ENCODE measurements at places on chromosomes 16 and 17.

- no peak for DNase-seq
Measured at GRCh38 chr16:82368041-82368440, 198.0 kb upstream of the MPHOSPH6 start.

- DNase-seq: no peak
Measured at GRCh38 chr17:1431631-1432104, 24.4 kb downstream of the CRK start.

- DNase-seq: no peak
Measured at GRCh38 chr17:48734333-48735061, 5.9 kb upstream of the HOXB13 start.

- DNase-seq: no peak
Measured at GRCh38 chr16:73016488-73016830, 31.5 kb downstream of the ZFHX3 start.

GRCh38 chr16:80704751-80705505 lies 99.5 kb downstream of the CDYL2 start:
- DNase-seq: no peak

- no peak for DNase-seq
Measured at GRCh38 chr17:77616254-77616731, 342.2 kb upstream of the TNRC6C start.

GRCh38 chr16:1293921-1294656 lies 15.3 kb upstream of the UBE2I start:
- no peak for DNase-seq

GRCh38 chr16:75247249-75247648 lies 4.2 kb downstream of the BCAR1 start:
- DNase-seq: no peak

DNA sequence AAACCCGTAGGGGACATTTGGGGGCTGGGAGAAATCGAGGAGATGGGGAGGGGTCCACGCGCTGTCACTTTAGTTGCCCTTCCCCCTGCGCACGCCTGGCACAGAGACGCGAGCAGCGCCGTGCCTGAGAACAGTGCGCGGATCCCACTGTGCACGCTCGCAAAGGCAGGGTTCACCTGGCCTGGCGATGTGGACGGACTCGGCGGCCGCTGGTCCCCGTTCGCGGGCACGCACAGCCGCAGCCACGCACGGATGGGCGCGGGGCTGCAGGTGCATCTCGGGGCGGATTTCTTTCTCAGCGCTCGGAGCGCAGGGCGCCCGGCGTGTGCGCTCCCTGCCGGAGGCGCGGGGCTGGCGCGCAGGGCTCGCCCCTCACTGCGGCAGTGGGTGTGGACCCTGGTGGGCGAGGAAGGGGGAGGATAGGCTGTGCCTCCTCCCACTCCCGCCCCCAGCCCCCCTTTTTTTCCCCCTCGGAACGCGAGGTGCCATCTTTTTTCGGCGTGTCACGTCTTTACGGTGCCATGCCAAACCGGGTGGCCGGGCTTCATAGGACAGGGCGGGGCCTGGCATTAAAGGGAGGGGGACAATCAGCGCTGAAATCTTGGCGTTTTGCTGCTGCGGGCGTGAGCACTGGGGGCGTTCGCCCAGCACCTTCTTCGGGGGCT lies 1.1 kb downstream of the MAPT start:
- DNase-seq: no peak

GRCh38 chr17:7329997-7330637 lies 982 bp upstream of the NEURL4 start:
- DNase-seq: peak; percentile 75

DNA sequence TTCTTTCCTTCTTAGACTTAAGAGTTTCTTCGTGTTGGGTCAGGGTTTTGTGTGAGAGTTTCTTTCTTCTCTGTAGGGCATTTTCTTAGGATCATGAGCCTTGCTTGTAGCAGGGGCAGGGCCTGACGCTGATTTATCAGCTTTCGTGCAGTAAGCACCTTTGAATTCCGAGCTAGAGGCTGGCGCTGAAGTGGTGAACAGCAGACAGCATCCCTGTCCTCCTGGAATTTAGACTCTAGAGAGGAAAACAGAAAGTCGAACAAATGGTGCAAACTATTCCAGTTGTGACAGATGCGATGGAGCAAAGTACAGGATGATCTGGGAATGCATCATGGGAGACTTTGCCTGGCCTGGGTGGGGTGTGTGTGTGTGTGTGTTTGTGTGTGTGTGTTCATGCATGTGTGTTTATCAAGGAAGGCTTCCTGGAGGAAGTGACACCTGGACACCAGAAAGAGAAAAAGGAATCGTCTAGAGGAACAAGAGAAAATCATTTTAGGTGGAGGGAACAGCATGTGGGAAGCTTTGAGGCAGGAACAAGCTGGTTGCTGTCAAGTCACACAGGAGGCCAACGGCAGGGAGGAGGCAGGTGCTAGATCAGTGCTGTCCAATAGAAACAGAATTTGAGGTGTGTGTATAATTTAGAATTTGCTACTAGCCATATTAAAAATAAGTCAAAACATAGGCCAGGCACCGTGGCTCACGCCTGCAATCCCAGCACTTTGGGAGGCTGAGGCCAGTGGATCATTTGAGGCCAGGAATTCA lies 60.2 kb downstream of the WWP2 start:
- no peak for DNase-seq

DNA sequence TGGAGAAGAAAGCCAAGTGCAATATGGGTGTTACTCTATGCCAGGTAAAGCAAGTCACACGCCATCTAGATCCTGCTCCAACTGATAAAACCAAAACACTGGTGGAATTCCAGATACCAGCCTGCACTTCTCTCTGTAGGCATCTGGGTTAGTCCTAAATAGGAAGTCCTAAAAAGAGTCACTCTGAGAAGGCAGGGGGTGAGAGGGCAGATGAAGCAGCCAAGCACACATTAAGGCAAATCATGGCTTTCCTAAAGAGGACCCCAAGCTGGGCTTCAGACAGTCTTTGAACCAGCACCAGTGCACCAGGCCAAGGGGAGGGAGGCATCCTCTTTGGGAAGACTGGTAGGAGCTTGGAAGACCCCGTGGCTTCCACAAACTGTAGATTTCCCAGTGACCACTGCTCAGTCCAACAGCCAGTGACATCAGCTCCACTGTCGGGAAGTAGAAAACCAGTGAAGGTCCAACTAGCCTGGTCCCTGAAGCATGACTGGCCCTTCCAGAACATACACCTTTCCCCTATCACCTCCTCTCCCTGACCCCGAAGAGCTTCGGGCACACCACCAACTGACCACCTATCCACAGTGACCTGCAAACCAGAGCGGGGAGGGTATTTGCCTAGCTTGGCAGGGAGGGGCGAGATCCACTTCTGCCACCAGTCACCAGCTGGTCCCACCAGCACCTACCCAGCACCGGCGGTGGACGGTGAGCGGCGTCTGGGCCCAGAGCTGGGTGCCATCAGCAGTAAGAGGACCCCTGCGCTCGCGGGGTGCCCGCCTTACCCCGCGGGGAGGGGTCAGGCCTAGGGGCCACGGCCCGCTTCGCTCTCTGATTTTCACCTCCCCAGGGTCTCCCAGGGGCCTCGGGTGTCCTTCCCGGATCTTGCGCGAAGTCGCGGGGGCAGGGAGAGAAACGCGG lies 1.0 kb downstream of the LITAF start:
- no peak for DNase-seq

DNA sequence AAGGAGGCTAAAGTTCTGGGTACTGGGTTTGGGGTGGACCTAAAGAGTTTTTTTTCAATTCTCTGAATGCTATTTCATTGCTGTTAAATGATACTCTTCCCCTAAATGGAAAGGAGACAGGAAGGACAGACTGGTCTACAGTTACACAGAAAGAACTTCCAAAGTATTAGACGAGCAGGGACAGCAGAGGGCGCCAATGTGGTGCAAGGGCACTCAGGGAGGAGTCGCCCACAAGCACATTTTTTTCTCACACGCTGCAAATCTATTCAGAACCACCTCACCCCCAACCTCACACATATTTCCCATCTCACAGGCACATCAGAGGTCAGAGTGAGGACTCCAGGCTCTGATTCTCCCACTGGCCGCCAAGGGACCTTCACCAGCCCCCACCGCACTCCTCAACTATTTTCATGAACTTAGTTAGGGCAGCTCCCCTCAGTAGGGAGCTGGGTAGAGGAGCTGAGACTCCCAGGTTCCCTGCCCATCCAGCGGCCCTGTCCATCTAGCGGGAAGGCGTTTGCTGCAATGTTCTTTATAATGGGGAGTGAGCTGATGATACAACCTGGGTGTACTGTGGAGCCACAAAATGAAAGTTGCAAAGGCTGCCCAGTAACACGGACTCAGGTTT lies 6.8 kb upstream of the CA4 start:
- DNase-seq: peak; percentile 81

- DNase-seq: no peak
Measured at GRCh38 chr16:56765949-56766348, 36.0 kb downstream of the NUP93 start.

DNA sequence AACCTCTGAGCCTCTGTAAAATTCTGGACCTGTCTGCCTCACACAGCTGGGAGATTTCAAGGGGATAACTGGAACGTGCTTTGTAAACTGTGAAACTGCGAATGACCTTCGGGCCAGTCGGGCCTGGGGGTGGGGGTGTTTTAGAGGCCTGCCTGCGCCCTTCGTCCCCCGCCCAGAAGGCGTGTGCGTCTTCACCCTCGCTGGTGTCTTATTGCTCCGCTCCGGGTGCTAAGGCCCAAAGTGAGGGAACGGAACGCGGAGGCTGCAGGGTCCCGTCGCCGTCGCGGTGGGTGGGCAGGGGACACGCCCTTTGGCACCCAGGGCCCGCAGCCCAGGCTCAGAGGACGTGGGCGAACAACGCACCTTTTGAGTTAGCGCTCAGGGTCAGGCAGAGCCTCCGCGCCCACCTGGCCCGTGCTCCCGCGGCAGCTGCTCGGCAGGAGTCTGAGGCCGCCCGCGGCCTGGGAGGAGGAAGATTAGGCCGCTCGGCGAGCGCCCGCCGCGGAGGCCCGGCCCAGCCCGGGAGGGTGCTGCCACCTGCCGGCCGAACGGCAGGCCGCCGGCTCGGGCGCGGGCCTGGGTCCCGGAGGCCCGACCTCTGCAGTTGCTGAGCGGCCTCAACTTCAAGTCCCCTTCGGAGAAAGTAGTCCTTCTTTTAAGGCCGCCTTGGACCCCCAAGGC lies 29.7 kb downstream of the DCAKD start:
- DNase-seq: peak; percentile 46

- DNase-seq: no peak
Measured at GRCh38 chr17:76517638-76518038, 16.4 kb upstream of the RHBDF2 start.

DNA sequence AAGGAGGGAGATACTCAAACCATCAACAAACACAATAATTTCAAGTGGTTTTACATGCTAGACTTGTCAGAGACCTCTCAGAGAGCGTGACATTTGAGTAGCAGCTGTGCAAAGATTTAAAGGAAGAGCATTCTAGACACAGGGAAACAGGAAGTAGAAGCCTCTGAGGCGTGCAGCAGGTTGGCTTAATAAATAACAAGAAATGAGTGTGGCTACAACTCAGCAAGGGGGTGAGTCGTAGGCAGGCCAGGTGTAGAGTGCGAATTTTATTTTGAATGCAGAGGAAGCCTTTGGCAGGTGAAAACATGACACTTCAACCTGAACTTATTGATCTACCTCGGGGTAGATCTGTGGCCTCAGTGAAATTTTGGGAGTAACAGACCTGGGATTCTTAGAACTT lies 73.2 kb upstream of the MRTFB start:
- no peak for DNase-seq

GRCh38 chr17:62172492-62173291 lies 107.6 kb upstream of the MED13 start:
- no peak for DNase-seq
